CD4-positive, alpha-beta T cell treated with Interleukin-6 for 4 hours (primary cell): ENCODE measurements at places on chromosomes 1 and 21.

GRCh38 chr1:194903524-194903923 is 1704.7 kb downstream of the KCNT2 start:
- DNase-seq: no peak

DNA sequence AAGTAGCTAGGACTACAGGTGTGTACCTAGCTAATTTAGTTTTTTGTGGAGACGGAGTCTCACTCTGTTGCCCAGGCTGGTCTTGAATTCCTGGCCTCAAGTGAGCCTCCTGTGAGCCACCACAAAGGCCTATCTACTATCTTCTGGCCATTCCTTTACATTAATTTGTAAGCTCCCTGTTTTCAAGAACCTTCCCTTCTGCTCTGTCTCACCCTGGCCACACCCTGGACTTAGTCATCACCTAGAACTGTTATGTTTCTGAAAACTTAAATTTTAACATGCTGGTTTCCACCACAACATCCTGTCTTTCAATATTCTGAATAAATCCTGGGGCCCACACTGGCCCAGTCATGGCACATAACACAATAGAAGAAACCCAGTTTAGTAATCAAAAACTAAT is 4.9 kb upstream of the B4GALT3 start:
- peak; percentile 78 for DNase-seq

DNA sequence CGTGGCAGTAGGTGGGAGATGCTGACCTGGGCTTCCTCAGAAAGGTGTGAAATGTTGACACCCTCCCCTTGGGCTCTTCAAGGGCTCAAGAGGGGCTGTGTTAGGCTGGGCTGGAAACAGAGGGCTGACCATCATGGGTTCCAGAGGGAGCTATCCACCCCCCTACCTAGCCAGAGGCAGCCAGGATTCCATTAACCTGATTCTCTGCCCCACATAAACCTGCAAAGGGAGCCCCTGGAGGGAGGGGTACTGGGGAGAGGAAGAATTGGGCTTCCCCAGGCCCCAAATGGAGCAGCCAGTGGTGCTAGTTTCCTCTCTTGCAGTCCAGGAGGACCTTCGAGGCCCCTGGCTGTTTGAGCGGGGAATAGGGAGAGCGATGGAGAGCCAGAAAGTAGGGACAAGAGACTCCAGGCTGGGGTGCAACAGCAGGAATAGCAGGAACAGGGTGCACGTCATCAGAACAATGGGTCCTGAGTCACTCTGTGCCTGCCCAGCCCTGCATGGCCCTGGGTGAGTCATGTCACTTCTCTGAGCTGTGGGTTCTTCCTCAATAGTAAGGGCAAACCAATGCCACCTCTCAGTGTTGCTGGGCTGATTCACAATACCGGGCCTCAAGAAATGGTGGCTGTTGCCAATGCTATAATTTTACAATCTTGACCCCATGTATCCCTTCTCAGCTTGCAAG is 121.2 kb downstream of the EPHB2 start:
- DNase-seq: no peak

DNA sequence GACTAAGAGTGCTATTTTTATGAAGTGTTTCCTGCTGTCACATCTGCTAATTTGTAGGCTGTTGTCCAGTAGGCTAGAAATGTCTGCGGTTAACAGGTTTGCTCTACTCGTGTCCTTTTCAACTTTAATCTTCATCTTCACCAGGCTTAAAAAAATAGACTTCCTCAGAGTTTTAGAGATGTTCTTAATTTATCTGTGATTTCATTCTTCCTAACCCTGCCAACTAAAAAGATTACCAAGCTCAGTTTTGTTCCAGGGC is 66.8 kb downstream of the SASS6 start:
- DNase-seq: no peak

DNA sequence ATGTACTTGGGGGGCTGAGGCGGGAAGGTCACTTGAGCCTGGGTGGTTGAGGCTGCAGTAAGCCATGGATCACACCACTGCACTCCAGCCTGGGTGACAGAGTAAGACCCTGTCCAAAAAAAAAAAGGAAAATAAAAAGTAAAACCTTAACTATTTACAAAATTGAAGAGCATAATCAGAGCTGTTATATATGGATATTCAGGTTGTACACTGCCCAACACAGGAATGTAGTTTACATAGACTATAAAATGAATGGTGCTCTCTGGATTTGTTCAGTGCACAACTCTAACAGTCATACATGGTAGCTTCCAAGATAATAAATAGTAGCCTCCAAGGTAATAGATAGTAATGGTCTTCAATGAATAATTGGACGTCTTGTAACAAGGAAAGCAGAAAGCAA is 22.6 kb upstream of the SRSF10 start:
- no peak for DNase-seq

GRCh38 chr1:81702903-81703302 is 97.8 kb upstream of the ADGRL2 start:
- no peak for DNase-seq

- DNase-seq: peak; percentile 15
Observed at GRCh38 chr1:58884706-58885661, 101.1 kb upstream of the JUN start.

DNA sequence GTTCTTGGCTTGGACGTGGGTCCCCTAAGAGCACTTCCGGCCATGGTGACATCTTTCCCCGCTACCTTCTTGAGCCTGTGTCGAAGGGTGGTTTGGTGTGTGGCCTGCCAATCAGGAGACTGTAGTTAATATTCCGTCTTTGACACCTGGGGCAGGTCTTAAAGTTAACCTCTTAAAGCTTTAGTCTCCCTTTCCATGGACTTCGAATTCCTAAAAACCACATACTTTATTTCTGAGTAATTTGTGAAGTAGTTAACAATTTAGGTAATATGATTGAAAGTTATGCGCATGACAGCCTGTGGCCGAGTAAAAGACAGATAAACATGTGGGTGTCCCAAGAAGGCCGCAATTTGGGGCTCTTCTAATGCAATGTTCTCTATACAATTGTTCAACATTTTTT is 10.2 kb upstream of the RAB29 start:
- no peak for DNase-seq

- peak; percentile 56 for DNase-seq
Observed at GRCh38 chr21:44871576-44872269, 1.8 kb downstream of the PTTG1IP start.

GRCh38 chr1:55155522-55155921 is 59.6 kb downstream of the USP24 start:
- DNase-seq: no peak

GRCh38 chr1:19035377-19036040 is 79.0 kb upstream of the IFFO2 start:
- DNase-seq: no peak

- no peak for DNase-seq
Observed at GRCh38 chr1:222889440-222889839, 74.6 kb downstream of the DISP1 start.

DNA sequence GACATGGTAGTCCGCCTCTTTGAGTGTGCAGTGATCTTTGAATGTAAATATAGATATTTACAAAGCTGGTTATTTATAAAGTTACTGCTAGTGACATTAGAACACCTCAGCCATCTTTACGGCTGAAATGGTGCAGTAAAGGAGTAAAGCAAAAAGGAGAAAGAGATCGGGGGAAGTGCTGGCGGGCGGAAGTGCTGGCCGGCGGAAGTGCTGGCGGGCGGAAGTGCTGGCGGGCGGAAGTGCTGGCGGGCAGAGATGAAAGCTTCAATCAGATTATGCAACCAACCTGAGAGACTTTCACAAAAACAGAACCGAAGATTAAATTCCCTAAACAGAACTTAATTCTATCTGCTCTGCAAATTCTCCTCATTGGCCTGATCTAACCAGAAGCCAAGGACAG is 1.4 kb upstream of the OR14A16 start:
- no peak for DNase-seq

DNA sequence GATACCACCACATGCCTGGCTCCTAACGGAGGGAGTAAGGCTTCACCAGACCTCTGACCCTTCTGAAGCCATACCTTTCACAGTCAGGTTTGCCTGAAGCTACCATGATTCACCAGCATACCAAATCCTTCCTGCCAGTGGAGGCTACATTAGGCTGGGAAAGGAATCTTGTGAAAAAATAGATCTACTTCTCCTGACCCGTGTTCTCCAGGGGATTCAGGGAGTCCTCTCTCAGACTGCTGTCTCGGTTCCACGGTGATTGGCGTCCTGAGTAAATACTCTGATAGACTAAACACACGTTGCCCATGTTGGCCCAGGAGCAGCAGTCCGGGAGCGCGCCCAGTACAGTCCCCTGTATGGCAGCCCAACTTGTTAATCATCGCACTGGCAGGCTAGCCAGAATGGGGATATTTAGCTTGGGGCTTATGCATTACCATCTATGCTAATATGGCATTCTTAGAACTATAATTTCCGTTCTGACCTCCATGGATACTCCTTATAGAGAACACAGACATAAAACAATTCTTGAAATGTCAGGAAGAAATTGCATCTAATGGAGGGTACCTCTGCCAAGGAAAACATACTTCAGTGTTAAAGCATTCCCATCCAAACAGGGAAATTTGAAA is 173.2 kb downstream of the ROR1 start:
- DNase-seq: no peak

GRCh38 chr1:43265431-43265830 is 4.4 kb upstream of the TMEM125 start:
- DNase-seq: no peak

DNA sequence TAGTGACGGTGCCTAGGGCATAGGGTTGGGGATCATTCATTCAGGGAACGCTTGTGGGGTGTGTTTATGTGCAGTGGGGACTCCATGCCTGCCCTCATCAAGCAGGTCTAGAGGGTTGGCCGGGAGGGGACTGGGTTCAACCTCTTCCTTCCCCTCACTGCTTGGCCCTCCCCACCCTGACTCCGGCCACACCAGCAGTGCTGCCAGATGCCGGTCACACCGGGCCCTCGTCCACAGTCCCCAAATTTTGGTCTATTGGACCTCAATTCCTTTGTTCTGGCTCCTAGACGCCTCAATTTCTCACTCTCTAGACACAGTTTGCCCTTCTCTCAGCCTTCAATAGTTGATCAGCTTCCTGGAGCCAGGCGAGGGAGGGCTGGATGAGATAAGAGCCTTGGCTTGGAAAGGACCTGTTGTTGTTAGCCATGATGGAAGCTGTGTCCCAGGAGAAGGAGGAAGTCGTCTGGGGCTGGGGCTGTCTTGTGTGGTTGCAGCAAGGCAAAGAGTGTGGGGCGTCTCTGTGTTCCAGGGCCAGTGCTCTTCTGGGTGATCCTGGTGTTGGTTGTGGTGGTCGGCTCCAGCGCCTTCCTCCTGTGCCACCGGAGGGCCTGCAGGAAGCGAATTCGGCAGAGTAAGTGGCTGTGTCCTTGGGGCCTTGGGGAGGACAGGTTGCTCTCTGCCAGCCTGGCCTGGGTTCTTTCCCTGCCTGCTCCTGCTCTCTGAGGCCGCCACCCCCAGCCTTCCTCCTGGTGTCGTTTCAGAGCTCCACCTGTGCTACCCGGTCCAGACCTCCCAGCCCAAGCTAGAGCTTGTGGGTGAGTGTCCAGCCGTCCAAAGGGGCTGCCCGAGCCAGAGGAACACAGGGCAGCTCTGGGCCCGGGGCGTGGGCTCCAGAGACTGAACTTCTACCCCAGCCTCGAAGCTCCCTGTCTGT is 41.1 kb upstream of the TNFRSF1B start:
- DNase-seq: no peak

GRCh38 chr21:39048064-39048463 is 135.2 kb downstream of the PSMG1 start:
- DNase-seq: no peak

GRCh38 chr1:81498471-81499462 is 302.0 kb upstream of the ADGRL2 start:
- DNase-seq: no peak

GRCh38 chr1:160569806-160570205 is 9.5 kb downstream of the CD84 start:
- no peak for DNase-seq

- DNase-seq: peak; percentile 55
Observed at GRCh38 chr1:92980732-92981647, 19.7 kb upstream of the DIPK1A start.

DNA sequence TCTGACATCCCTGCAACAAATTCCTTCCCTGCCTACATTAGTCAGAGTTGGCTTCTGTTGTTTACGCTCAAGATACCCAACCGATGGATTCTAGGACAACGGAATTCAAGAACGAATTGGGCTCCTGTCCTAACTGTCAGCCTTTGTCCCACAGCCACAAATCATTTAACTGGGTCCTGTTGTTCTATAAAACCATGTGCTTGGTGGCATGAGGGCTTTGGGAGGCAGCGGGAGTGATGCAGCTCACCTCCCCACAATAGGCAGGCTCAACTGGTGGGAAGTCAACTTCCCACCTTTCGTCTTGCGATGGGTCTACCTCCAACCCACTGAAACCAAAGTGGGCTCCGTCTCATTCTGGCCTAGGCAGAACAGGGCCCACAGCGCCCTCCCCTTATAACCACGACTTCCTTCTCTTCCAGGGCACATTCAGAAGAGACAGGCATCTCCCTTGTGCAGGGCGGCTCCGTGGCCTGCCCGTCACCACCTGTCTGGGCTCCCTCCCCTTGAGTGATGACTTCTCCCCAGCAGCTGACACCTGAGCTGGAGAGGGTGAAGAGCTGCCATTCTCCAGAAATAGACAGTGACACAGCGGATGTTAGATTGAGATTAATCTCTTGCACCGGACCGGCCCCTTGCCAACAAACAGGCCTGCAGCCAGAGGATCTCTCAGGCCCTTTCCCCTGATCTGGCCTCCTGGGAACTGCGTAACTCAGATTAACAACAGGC is 26.5 kb downstream of the LRRC38 start:
- no peak for DNase-seq

- DNase-seq: peak; percentile 18
Observed at GRCh38 chr1:157496121-157496526, 56.2 kb downstream of the FCRL5 start.

DNA sequence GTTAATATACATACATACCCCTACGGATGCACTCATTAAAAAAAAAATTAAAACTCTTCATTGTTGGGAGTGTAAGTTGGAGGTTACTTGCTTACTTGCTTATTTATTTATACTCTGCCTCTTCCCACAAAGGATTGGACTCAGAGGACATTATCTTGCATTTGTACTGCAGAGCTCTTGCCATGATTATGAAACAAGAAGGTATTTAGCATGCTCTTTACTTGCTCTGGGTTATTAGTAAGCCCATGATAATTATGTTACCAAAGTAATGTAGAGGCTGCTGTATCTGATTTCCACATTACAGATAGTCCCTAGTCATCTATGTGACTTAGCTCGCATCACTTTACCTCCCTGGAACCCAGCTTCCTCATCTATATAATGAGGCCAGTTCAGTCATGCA is 355.1 kb upstream of the PTBP2 start:
- no peak for DNase-seq

GRCh38 chr1:26747048-26747447 is 40.7 kb upstream of the PIGV start:
- no peak for DNase-seq

DNA sequence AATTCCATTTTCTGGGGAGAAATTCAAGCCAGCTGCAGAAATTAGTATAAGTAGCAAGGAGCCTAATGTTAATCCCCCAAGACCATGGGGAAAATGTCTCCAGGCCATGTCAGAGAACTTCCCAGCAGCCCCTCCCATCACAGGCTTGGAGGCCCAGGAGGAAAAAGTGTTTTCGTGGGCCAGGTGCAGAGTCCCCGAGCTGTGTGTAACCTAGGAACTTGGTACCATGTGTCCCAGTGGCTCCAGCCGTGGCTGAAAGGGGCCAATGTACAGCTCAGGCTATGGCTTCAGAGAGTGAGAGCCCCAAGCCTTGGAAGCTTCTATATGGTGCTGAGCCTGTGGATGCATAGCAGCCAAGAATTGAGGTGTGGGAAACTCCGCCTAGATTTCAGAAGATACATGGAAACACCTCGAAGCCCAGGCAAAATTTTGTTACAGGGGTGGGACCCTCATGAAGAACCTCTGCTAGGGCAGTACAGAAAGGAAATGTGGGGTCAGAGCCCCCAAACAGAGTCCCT is 286.3 kb downstream of the MATN1 start:
- DNase-seq: no peak

- no peak for DNase-seq
Observed at GRCh38 chr1:5911871-5912271, 80.4 kb downstream of the NPHP4 start.
